ENCODE measurements at places on chromosomes 13 and 19. TPM values are rescaled to one million over a fixed set of nuclear protein-coding genes. Genes with fewer than 3 reads are reported as not detected.

STARD13 gene
- 7.8 TPM for total RNA-seq

- DNase-seq: no peak
Observed at GRCh38 chr19:3468211-3468610, 12.1 kb downstream of the SMIM24 start.

- no peak for DNase-seq
Observed at GRCh38 chr19:29129148-29129547, 83.8 kb downstream of the UQCRFS1 start.

DNA sequence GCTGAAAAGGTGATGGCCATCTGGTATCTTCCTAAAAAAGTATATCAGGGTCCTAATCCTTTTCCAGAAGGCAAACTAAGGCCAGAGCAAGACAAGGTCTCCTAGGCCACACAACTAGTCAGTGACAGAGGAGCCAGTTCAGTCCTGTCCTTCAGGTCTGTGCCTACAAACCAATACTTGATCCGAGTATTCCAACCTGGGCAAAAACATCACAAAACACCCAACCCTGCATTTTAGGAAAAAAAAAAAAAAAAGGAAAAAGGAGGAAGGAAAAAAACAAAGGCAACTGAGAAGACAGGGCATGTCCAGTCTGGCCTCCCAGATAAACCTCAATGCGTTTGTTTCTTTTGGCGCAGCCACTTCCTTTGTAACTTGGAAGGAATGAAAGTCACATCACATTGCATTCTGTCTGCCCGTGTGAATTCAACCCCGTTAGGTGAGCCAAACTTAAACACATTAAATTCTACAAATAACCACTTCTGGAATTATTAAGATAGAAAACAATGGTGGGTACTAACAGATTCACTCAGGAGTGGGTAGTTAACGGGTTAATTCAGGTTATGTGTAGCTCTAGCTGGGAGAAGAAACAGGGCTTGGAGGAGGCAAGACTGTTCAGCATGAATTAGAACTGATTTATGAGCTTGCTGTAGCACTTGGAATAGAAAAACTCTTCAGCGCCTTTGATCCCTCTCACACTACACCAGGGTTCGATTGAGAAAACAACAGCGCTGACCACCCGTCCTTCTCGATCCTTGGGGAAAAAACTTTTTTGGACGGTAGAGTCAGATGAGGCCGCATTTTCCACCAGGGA lies 43.0 kb upstream of the HNRNPA1L2 start:
- DNase-seq: peak; percentile 69

DNA sequence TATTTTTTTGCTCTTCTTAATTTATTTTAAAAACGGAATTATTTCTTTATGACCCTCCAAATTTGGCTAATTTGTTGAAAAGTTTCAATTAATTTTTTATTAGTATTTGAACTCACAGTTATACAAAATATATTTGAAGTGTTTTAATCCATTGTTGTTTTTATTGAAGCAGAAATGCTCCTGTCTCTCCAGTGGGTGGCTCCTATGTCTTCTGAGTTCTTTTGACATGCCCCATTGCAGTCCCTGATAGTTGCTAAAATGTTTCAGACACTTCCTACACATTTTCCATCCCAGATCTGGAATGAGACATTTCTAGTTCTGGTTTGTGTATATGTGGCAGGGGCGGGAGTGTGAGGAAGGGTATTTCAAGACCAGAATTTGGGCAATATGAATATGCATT lies 579.4 kb upstream of the PRR20A start:
- no peak for DNase-seq

- DNase-seq: no peak
Observed at GRCh38 chr19:53576941-53577653, 39.2 kb downstream of the ZNF331 start.

- no peak for DNase-seq
Observed at GRCh38 chr19:10045371-10045770, 32.1 kb downstream of the RDH8 start.

SMIM17 gene
- not detected for total RNA-seq

DNA sequence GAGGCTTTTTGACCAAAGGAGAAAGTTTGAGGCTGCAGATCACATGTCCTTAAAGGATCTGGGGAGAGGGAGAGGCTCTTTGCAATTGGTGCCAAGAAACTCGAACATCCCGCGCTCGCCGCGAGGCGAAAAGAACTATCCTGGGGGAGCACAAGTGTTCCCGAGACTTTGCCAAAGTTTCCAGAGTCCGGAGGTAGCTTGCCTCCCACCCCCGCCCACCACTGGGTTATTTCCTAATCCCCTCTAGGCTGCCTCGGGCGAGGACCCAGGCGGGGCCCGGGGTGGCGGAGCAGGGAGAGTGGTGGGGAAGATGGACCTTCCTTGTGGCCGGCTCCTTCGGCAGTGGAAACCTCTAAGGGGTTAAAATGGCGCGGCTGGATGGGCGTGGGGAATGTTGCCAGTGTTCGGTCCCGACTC lies 114.5 kb downstream of the KCNRG start:
- DNase-seq: no peak

- no peak for DNase-seq
Observed at GRCh38 chr19:1370579-1371361, 12.9 kb upstream of the NDUFS7 start.

DNA sequence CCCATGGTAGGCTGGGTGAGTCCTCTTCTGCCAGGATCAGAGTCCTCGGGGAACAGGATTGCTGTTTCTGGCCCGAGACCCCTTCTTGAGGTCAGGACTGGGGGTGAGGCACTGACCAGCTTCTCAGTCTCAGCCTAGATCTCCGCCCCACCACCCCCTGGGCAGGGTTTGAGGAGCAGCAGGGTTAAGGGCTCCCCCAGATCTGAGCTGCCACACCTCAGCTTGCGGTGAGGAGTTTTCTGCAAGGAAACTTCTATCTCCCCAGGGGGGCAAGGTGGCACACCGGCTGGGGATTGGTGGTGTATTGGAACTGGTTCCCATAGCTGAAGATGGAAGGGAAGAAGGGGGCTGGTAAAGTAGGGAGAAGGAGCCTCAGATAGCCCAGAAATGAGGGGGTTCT lies 19.5 kb downstream of the CHST8 start:
- DNase-seq: no peak

CYSLTR2 gene
- total RNA-seq: not detected

DNA sequence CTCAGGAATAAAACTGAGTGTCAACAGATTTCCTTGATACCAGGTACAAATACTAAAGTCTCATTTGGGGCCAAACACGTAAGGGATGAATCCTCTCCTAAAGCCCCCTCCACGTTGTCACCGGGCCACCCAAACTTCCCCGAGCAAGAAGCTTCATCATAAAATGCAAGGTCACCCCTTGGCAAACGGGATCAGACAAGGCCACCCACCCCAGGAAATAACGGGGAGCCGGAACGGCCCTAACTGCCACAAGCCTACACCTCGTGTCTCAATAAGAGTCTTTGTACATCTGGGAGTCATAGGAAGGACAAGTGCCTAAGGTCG lies 717 bp downstream of the EEF2 start:
- DNase-seq: no peak

DNA sequence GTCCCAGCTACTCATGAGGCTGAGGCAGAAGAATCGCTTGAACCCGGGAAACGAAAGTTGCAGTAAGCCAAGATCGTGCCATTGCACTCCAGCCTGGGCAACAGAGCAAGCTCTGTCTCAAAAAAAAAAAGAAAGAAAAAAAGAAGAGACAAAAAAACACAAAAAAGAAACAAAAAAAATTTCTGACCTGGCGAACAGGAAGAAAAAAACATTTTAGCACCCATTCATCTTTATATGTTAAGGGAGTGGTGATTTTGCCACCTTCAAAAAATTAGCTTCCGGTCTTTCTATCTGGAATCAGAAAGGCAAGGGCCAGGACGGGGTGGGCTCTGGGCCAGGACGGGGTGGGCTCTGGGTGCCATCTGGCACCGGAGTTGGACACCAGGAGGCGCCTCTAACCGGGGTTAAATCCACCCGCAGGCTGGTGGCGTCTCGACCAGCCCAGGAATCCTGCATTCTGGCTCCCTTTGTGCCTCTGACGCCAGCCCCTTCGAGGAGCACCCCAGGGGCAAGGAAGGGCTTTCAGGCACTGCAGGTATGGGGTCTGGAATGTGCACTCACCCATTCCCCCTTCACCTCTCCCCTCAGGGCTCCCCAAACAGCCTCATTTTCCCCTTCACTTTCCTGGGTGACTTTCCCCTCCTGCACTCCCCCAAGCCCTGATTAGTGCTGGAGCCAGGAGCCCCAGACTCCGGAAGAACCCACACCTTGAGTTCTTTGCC lies 10.4 kb upstream of the ZSWIM4 start:
- DNase-seq: peak; percentile 82

LILRA1 gene
- total RNA-seq: not detected

ZSCAN4 gene
- total RNA-seq: not detected

DNA sequence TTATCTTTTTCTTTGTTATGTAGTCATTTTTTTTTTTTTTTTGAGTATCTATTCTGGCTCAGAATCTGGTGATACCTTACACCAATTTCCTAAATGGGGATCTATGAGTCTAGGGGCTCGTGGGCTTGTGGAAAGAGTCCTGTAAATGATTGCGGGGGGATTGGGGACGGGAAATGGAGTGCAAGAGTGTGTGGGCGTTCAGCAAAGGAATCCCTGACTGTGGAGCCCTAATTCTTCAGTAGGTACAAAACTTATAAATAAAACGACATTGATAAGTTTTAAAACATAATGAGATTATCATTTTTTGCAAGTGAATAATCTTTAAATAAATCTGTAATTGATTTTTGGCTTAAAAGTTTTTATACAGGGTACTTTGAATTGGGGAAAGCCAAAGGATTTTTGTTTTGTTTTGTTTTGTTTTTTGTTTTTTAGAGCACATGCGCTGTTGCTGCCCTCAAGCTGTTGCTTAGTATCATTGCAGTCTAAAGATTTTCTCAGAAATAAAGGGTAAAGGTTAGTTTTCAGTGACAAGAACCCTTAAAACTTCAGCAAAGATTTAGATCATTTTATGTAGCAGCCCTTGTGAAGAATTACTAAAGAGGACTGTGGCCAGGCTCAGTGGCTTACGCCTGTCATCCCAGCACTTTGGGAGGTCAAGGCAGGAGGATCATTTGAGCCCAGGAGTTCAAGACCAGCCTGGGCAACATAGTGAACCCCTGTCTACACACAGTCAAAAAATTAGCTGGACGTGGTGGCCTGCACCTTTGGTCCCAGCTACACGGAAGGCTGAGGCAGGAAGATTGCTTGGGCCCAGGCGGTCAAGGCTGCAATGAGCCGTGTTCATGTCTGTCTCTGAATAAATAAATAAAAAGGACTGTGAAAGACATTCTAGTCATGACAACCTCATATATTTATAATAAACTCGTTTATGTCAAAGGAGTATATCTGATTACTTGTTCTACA lies 1.7 kb downstream of the ERCC5 start:
- DNase-seq: no peak

- DNase-seq: no peak
Observed at GRCh38 chr19:41309180-41310032, 566 bp upstream of the CCDC97 start.

DNA sequence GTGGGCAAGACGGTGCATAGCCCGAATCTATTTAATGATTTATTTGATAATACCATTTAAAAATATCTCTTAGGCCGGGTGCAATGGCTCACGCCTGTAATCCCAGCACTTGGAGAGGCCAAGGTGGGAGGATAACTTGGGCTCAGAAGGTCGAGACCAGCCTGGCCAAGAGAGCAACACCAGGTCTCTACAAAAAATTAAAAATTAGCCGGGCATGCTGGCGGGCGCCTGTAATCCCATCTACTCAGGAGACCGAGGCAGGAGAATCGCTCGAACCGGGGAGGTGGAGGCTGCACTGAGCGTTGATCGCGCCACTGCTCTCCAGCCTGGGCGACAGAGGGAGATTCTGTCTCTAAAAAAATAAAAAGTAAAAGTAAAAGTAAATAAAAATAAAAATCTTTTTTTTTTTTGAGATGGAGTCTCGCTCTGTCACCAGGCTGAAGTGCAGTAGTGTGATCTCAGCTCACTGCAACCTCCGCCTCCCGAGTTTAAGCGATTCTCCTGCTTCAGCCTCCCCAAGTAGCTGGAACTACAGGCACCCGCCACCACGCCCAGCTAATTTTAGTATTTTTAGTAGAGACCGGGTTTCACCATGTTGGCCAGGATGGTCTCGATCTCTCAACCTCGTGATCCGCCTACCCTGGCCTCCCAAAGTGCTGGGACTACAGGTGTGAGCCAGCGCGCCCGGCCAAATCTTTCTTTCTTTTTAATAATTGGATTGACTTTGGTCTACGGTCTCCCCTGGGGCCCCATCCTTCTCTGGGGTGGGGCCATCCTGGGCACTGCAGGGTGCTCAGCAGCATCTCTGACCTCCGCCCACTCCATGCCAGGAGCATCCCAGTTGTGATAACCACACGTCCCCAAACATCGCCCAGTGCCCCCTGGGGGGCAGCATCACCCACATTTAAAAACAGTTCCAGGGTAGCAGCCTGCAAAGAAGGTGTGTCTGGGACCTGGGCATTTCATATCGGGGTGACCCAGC lies 90.7 kb downstream of the GNG7 start:
- no peak for DNase-seq

DNA sequence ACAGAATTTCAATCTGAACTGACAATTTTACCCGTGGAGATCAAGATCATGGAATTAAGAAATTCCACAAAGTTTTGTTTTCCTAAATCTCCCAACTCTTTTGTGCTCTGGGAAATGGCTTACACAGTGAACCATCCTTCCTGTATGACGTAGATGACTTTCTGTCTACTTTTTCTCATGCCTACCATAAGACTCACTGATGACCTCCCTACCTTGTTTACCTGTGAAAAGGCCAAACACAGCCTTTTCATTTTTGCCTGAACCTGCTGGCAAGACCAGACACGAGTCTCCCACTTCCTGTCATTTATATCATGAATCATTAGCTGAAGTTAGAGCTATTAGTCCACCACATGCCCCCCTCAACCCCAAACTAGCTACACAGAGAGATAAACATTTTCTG lies 4.6 kb upstream of the KBTBD6 start:
- no peak for DNase-seq

DNA sequence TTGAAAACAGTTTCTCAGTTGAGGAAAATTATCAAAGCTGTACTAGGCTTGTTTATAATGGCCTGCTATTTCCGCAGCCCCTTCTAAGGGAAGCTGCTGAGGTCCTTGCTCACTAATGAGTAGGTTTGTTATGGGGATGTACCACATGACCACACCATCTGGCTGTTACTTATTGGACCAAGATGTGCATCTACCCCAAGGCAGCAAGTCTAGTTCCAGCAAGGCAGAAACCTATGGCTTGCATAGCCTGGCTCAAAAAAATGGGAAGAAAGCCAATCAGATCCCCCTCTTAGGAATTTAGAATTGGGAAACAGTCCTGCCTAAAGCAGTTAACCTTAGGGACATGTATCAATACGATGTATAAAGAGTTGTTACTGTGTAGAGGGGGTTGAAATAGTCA lies 186.5 kb upstream of the SPRY2 start:
- DNase-seq: no peak

ZNF665 gene
- 0.69 TPM for total RNA-seq

ONECUT3 gene
- total RNA-seq: not detected

GRCh38 chr19:41189425-41190065 lies 3.5 kb upstream of the CYP2S1 start:
- no peak for DNase-seq

DNA sequence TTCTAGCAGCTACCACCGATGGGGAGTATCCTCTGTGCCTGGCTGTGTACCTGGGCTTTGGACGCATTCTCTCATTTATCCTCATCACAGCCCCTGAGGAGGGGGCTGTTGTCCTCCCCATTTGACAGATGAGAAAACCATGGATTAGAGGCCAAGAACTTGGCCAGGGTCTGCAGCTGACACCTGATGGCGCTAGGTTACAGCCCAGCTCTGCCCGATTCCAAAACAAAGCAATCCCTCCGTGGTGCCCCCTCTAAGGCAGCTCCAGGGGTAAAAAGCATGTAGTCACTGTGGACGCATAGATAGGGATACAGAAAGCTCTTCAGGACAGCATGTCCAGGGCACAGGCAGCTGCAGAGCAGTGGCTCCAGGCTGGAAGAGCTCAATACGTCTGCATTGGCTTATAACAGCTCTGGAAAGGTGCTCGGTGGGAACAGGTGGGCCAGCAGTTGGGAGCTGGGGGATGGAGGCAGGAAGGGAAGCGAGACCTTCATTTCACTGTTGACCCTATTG lies 35.4 kb upstream of the UQCRFS1 start:
- DNase-seq: no peak

Data from SJSA1 (cell line).